ENCODE measurements at places on chromosomes 16 and 17.

GRCh38 chr17:44279346-44279665, 11.4 kb upstream of the SLC4A1 start:
- no peak for DNase-seq

DNA sequence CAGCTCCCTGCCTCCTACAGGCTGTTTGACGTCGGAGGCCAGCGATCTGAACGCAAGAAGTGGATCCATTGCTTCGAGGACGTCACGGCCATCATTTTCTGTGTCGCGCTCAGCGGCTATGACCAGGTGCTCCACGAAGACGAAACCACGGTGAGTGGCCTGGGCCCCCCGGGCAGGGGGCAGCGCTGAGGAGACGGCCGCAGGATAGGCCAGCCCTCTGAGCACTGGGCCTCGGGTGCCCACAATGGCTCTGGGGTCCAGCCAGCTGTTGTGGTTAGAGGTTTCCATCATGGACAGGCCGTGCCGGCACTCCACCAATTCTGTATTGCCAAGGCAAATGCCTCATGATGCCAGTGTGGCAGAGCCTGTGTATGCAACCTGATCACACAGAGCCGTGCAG, 88.6 kb downstream of the AMFR start:
- DNase-seq, result no peak

- DNase-seq, result no peak
These were observed 9.0 kb upstream of the MAPK3 start for GRCh38 chr16:30131869-30132475.

- DNase-seq, result no peak
These were observed 47.6 kb upstream of the STH start for GRCh38 chr17:45951403-45951802.

GRCh38 chr17:6870841-6871240, 39.3 kb upstream of the TEKT1 start:
- no peak for DNase-seq

GRCh38 chr16:81680444-81681275, 98.4 kb upstream of the PLCG2 start:
- no peak for DNase-seq

DNA sequence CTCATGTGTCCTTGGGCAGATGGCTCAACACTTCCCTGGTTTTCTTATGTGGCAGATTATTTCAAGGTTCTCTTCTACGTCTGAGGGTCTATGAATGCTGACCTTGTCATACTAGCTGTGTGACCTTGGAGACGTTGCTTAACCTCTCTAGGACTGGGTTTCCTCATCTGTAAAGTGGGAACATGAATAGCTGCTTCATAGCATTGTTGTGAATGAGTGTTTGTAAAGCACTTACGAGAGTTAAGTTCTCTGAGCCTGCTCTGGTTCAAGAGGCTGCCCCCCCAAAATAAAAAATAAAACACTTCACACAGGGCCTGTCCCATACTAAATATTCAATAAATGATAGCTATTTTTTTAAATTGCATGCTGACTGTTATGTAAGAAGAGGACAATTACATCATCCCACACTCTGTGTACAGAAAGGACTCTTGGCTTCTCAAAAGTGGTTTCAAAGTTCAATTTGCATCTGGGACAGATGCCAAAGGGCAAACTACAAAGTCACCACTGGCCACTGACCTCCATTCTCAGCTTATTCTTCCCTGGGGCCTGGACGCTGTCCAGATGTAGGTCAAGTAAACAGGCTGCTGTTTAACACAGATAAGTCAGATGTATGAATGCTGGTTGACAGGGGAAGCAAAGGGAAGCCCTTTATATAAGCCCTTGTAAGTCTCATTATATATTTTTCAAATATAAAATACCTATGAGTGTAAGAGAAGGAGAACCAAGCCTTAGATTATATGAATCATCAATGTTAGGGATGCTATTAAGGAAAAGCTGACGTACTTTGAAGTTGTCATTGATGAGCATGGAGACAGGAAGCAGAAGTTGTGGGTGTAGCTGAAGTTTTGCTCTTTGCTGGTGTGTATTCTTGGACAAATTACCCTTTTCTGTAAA, 15.4 kb upstream of the NDEL1 start:
- DNase-seq, result no peak

DNA sequence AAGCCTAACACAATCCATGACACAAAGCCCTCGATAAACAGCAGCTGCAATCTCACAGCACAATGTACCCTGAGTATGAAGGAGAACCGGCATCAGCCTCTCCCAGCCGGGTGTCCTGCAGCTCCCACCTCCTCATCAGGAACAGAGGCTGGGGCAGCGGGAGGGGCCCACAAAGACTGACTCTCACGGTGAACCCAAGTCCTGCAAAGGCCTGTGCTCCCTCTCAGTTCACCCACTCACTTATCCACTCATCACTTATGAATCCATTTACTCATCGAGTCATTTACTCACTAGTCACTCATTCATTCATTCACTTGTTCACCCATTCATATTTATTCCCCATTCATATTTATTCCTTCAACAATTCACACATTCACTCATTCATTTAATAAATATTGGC, 11.6 kb downstream of the ZNF423 start:
- DNase-seq, result no peak

DNA sequence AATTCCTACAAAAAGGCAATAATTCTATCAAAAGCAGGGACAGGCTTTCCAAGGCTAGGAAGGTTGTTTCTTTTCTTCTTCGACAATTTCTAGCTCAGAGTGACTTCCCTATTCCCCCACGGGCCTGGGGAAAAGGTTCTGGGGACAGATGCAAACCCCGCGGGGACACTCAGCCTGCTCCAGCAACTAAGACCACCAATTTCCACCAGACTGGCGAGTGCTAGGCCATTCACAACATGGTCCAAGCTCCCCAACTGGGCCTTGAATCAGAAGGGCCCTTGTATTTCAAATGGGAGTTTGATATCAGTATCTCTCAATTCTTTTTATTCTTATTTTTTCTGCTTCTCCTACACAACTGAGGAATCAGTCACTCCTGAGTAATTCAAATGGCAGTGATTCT, 86.7 kb downstream of the USP31 start:
- DNase-seq, result no peak

DNA sequence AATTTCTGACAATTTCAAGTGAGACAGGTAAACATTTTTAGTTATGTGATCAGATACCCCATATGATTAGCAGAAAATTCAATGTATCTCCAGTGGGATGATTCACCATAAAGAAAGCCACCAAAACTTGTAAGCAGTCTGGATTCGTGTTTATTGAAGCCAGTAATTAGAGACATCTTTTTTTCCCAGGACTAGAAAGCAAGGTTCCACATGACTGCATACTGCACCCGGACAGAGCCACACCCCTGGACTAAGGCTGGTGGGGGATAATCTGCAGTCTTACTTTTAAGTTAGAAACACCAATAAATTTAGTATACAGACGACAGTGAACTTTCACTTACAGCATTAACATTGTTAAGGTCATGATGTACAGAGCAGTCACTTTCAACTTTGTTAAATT, 24.2 kb upstream of the CMTM4 start:
- no peak for DNase-seq

GRCh38 chr17:40539711-40540411, 25.4 kb downstream of the CCR7 start:
- no peak for DNase-seq

- DNase-seq, result peak; percentile 92
These were observed 20.9 kb downstream of the SPACA3 start for GRCh38 chr17:33012522-33013033.

DNA sequence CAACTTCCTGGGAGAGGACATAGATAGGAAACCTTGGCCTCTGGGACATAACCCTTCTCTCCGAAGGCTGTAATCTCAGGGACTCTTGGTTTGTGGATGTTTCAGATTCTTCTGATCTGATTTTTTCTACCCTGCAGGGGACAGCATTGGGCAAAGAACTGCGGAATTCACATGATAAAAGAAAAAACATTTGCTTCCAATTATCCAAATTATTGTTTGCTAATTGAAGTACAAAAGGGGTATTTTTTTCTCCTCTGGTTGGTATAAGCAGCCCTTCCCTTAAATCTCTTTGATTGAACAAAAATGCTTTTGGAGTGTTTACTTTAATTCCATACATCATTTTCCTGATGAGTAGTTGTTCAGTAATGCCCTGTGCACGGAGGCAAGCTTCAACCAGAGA, 251.7 kb upstream of the IRX3 start:
- DNase-seq, result peak; percentile 11

DNA sequence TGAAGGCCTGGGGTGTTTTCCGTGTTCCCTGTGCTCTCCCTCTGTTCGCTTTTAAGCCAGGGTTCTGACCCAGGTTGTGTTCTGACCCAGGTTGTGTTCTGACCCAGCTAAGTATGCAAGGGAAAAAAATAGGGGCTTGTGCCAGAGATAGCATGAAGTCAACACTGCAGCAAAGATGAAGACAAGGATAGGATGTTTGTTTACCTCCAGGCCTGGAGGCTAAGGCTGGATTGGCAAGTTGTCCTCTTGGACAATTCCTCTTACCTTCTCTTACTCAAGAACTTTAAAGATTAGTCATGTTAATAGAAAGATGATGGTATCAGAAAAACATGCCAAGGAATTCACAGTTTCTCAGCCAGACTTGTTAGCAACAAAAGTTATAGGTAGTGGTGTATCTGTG, 19.4 kb downstream of the LYRM9 start:
- DNase-seq, result no peak

DNA sequence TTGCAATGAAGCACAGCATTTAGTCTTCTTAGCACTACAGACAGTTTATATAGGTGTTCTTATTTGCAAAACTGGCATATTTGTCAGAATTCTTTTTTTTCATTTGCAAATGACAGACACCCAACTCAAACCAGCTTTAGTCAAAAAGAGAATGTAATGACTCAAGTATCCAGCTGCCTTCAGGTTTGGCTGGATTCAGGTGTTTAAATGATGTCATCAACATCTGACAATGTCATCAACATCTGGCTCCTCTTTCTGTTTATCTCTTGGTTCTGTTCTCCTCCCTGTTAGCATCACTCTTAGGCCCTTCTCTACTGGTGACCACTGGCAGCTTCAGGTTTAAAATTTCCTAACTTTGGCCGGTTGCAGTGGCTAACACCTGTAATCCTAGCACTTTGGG, 18.9 kb downstream of the TMC5 start:
- DNase-seq, result no peak

DNA sequence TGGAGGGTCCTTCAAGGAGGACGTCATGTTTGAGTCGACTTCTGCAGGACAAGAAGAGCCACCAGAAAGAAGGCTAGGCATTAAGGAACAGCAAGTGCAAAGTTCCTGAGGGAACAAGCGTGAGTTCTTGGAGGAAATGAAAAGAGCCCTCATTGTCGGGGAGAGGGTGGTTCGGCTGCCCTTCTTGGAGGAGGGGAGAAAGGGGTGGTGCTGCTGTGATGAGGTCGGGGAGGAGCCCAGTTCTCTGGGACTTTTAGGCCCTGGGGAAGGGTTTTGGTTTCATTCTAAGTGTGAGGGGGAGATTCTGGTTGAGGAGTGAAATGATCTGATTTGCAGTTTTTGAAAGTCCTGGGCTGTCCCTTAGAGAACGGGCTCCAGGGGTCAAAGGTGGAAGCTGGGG, 4.1 kb downstream of the BICDL2 start:
- no peak for DNase-seq

DNA sequence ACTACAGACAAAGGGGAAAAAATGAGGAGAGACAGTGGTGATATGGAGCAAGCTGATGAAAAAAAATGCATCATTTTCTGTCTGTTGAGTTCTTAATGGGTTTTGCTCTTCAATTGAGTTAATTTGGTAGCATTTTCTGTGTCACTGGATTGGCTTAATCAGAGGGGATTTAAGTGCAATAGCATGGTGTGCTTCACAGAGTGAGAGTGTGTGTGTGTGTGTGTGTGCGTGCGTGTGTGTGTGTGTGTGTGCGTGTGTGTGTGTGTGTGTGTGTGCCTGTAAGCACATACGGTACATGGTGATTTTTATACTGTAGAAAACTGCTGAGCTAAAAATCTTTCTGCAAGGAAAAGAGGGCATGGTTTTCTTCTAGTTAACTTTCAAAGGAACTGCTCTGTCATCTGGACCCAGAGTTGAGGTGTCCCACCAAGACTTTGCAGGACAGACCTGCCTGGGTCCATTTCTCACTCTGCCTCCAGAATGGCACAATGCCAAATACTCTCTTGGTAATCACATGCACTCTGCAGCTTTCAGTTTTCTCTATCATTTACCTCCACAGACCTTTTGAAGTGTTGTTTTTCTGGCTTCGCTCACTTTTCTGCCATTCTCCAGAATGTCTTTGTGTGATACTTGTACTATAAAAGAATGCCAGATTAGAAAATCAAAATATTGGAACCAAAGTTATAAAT, 952.6 kb upstream of the SOX9 start:
- DNase-seq, result no peak

DNA sequence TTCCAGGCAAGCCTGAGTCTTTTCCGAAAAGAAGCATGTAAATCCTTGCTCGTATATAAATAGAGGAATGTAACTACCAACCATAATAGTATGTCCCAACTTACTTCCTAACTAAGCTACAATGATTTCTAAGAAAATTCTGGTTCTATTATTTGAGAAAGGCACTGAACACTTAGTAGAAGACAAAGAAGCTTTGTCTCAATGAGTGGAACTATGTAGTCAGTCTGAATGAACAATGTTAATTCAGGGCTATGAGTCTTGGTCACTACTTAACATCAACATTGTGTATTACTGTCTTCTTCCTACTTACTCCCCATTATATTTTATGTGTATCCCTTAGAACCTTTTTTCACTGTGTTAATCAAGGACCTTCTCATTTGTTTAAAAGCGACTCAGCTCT, 206.0 kb downstream of the CYB561 start:
- no peak for DNase-seq

- no peak for DNase-seq
These were observed 10.0 kb downstream of the LDHD start for GRCh38 chr16:75106351-75107274.

DNA sequence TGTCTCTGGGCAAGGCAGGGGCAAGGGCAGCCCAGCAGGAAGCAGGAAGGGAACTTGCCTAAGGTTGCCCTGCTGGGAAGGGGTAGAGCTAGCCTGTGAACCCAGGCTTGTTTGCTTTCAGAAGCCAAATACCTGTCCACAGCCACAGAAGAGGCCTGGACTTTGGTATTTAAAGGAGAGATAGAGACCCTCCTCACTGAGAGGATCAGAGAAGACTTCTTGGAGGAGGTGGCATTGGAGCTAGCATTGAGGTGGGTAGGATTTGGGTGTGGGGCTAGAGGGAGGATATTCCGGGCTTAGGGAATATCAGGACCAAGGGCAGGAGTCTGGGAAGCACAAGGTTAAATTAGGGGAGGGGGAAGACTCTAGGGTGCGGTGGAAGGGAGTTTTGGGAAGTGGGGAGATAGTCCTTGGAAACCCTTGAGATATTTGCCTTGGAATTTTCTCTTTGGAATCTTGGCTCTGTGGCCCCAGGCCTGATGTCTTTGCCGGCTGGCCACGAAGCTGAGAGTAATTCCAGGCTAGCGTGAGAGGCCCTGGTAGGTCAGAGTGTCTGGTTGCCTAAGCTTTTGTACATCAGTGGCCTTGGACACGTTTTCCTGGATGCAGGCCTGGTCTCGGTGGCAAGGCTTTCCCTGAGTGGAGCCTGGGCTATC, 13.1 kb upstream of the ETV4 start:
- no peak for DNase-seq

GRCh38 chr17:45979137-45979536, 19.9 kb upstream of the STH start:
- DNase-seq, result no peak

- no peak for DNase-seq
These were observed 3.5 kb downstream of the SMTNL2 start for GRCh38 chr17:4587803-4588202.

- DNase-seq, result peak; percentile 6
These were observed 19.5 kb downstream of the PCTP start for GRCh38 chr17:55770196-55770870.

- no peak for DNase-seq
These were observed 8.0 kb upstream of the TOP2A start for GRCh38 chr17:40425741-40426140.

- peak; percentile 79 for DNase-seq
These were observed 22.1 kb downstream of the VAC14 start for GRCh38 chr16:70778901-70779309.

GRCh38 chr17:28174352-28175046, 132.0 kb downstream of the NLK start:
- DNase-seq, result no peak
